ENCODE measurements at places on chromosomes 7 and 10.

GRCh38 chr10:44939691-44940401 lies 19.8 kb upstream of the RASSF4 start:
- no peak for DNase-seq

DNA sequence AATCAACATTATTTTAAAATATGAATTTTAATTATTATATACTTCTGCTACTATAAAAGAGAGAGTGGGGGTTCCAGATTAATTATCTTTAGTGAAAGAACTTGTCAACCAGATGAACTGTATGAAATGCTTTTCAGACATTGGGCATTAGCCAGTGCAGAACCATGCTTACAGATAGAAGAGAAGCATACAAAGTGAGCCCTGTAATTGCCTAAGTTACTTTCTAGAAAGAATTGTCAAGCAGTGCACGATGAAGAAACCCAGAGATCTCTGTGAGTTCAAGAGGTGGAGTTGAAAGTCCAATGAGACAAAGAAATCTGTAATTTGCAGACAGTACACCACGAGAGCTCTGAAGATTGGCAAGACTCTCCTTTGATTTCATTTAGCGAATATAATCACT lies 166.7 kb downstream of the CDC14C start:
- DNase-seq = no peak

DNA sequence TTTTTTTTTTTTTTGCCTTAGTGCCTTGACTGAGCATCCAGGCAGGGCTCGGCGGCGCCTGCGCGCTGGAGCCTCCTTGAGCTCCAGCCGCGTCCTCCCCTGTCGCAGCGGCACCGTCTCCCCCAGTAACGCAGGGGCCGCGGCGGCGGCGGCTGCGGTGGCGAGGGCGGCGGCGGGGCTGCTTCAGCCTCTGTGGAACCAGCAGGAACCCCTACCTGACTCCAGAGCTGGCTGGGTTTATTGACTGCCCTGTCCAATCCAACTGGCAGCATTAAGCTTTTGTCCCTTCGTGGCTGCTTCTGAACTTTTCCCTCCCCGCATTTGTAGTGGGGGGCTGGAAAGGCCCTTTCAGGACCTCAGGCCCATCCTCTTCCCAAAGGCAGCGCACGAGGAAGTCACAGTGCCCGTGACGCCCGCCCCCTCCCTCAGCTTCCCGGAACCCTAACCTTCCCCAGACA lies at the start of gene GPR85:
Gene GPR85 (minus strand): TSS at position 397 of the 458 bp plus-strand sequence. CDS start 2,106 bp downstream, outside the sequence.
- peak; percentile 55 for DNase-seq

GRCh38 chr7:41979834-41980307 lies 257.1 kb downstream of the GLI3 start:
- DNase-seq = no peak

DNA sequence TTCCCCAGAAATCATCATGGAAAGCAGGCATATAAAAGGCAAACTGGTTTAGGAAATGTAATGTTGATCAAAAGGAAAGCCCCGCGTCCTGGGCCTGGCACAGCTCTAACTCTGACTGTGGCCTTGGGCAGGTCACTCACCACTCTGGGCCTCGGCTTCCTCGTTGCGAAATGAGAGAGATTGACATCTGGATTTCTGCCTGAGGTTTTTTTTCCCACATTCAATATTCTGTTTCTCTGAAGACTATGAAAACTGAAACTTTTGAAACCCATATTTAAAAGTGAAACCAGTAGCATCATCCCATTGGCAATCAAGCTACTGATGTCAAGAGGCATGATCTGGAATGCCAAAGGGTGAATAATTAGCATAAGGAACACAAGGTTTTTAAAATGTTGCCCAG lies 369.7 kb upstream of the NPVF start:
- DNase-seq = no peak

GRCh38 chr10:100524638-100525037 lies 5.0 kb upstream of the SEC31B start:
- no peak for DNase-seq

All from GM12891 (cell line).